BJ (cell line): ENCODE measurements at places on chromosomes 12 and 14. TPM values are rescaled to one million over a fixed set of nuclear protein-coding genes. Genes with fewer than 3 reads are reported as not detected.

- DNase-seq = no peak
Observed at GRCh38 chr12:76490763-76491162, 68.8 kb downstream of the OSBPL8 start.

- DNase-seq = no peak
Observed at GRCh38 chr12:63948211-63948610, 103.7 kb downstream of the SRGAP1 start.

The FITM1 gene
- 0.10 and 0.23 TPM in 2 replicates for polyA plus RNA-seq

GRCh38 chr14:23402296-23403138 lies 5.6 kb downstream of the MYH6 start:
- no peak for DNase-seq

The LRRC43 gene
- 0.71 and 1.6 TPM in 2 replicates for polyA plus RNA-seq

DNA sequence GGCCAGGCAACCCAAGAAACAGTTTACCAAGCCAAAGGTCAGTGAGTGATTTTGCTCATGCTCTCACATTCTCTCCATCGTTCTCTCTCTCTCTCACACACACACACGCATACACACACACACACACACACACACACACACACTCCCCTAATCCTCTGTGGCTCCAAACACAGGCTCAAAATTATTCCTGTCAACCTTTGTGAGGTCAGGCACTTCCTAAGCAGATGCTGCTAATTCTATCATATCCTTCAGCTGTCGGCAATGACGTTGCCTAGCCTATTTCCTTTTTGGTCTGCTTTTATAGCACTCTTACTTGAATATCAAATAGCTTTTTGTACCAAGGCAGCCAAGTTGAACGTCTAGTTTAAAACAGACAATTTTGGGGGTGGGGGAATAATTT lies 98.9 kb upstream of the EGLN3 start:
- DNase-seq = no peak

The MYL6B gene
- 74.1 and 75.4 TPM in 2 replicates for polyA plus RNA-seq

GRCh38 chr12:76714415-76714814 lies 49.5 kb upstream of the ZDHHC17 start:
- DNase-seq = no peak
